MV-4-11 (cell line): ENCODE measurements at places on chromosomes 13 and 19.

DNA sequence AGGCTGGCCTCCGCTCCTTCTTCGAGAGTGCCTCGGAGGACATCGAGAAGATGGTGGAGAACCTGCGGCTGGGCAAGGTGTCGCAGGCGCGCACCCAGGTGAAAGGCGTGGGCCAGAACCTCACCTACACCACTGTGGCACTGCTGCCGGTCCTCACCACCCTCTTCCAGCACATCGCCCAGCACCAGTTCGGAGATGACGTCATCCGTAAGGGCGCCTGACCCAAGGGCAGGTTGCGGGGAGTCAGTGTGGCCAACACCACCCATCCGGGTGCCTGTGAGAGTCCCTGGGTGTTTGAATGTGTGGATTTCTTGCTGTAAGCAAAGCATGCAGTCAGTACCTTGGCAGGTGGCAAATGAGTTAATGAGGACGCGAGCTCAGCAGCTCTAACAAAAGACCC lies 78.8 kb downstream of the RYR1 start:
- no peak for DNase-seq

GRCh38 chr13:101709952-101710351 lies 257.5 kb downstream of the ITGBL1 start:
- no peak for DNase-seq

DNA sequence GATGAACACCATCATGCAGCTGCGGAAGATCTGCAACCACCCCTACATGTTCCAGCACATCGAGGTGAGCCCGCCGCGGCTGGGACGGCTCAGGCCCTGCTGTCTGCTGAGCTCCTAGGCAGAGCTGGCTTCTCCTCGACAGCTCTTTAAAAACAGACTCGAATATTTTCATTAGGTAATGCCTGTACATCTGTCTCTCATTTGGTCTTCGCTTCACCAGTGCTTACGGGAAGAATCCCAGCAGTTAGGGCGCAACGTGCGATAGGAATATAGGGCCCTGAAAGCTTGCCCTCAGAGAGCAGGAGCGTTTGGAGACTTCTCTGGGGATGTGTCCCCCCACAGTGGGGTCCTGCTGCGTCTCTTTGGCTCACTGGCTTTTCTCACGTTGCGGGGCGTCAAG lies 63.8 kb upstream of the LDLR start:
- no peak for DNase-seq

GRCh38 chr19:45492627-45493470 lies 4.0 kb downstream of the RTN2 start:
- peak; percentile 47 for DNase-seq

- no peak for DNase-seq
Measured at GRCh38 chr13:35771898-35772297, 295.4 kb upstream of the MAB21L1 start.
